ENCODE measurements at places on chromosomes 4 and X. TPM values are rescaled to one million over a fixed set of nuclear protein-coding genes. Genes with fewer than 3 reads are reported as not detected.

GRCh38 chr4:133802359-133803140, 399.0 kb downstream of the PABPC4L start:
- DNase-seq: no peak
- H3K27ac ChIP-seq: no peak overlapping the region
- H3K4me3 ChIP-seq: no peak overlapping the region

- no peaks in the 10 kb centered on the region for H3K27me3 ChIP-seq
- no peak overlapping the region for H3K4me3 ChIP-seq
- no peak overlapping the region for H3K27ac ChIP-seq
These were observed 276.9 kb downstream of the ARHGAP24 start for GRCh38 chr4:85751866-85752265.

DNA sequence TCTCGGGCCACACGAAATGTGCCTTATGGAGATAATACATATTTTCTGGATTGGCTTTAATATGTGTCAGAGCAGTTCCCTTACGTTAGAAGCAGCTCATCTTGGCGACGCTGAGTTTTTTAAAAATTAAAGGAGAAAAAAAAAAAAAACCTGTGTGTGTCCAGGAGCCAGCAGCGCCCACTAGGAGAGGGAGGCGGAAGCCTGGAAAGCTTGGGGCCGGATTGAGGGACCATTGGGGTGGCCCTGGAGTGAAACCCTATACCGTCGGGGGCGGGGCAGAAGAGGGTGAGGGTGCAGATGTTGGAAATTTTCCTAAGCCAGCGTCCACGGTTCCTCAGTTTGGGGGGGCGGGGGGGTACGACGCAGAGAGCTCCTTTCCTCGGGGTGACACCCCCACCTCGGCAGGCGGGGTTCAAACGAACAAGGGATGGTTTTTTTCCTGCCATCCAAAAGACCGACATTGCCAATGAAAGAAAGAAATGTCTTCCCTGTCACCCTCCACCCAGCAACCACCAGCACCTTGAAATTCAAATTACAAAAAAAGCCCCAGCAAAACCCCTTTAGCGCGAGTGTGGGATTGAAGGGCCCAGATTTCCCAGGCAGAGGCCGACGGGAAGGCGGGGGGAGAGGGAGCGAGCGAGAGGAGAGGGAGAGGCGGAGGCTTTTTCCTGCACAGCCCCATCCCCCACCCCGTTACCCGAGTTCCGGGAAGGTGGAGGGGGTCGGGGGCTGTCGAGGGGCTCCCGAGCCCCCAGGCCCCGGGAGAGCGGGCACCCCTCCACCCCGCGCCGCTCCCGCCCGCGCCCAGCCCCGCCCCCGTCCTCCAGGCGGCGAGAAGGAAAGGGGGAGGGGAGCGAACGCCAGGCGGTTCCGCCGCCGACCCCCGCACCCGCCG, 859 bp downstream of the SMARCA1 start:
- H3K36me3 ChIP-seq: no peaks in the 10 kb centered on the region
- DNase-seq: no peak
- H3K27me3 ChIP-seq: peaks cover 9% of the 10 kb centered on the region
- H3K4me3 ChIP-seq: peak overlapping the region; percentile 84

- H3K27me3 ChIP-seq: no peaks in the 10 kb centered on the region
- H3K4me1 ChIP-seq: no peaks in the 10 kb centered on the region
- H3K27ac ChIP-seq: no peak overlapping the region
These were observed 8.4 kb downstream of the PGAM4 start for GRCh38 chrX:77961063-77961462.

MAGEE2 gene
- total RNA-seq: not detected

- H3K27me3 ChIP-seq: no peaks in the 10 kb centered on the region
- no peaks in the 10 kb centered on the region for H3K36me3 ChIP-seq
- peaks cover 8% of the 10 kb centered on the region for H3K4me1 ChIP-seq
- peak overlapping the region; percentile 80 for H3K27ac ChIP-seq
These were observed 90.8 kb downstream of the IRF2 start for GRCh38 chr4:184383497-184384055.

IL1RAPL2 gene
- total RNA-seq: 0.66 TPM

HTRA3 gene
- total RNA-seq: 19.7 TPM

DKK2 gene
- 1.6 TPM for total RNA-seq

ERVMER34-1 gene
- 1.6 TPM for total RNA-seq

REELD1 gene
- total RNA-seq: 0.73 TPM

STK26 gene
- total RNA-seq: 19.2 TPM

GPR50 gene
- total RNA-seq: not detected

CT45A2 gene
- not detected for total RNA-seq

- no peak for DNase-seq
- H3K4me3 ChIP-seq: no peak overlapping the region
- no peak overlapping the region for H3K27ac ChIP-seq
- no peaks in the 10 kb centered on the region for H3K4me1 ChIP-seq
These were observed 17.4 kb downstream of the FAM9C start for GRCh38 chrX:13026877-13027652.

GRCh38 chrX:16140983-16141382, 17.6 kb downstream of the GRPR start:
- no peak overlapping the region for H3K27ac ChIP-seq
- no peaks in the 10 kb centered on the region for H3K27me3 ChIP-seq
- no peaks in the 10 kb centered on the region for H3K36me3 ChIP-seq
- no peak for DNase-seq
- no peak overlapping the region for H3K4me3 ChIP-seq

GRCh38 chr4:118718511-118719170, 33.4 kb downstream of the METTL14 start:
- H3K36me3 ChIP-seq: no peaks in the 10 kb centered on the region
- no peak overlapping the region for H3K4me3 ChIP-seq
- H3K4me1 ChIP-seq: no peaks in the 10 kb centered on the region
- peak overlapping the region; percentile 50 for H3K27ac ChIP-seq

GRCh38 chr4:153514688-153515426, 48.7 kb downstream of the TMEM131L start:
- H3K4me3 ChIP-seq: no peak overlapping the region
- DNase-seq: no peak
- H3K36me3 ChIP-seq: no peaks in the 10 kb centered on the region
- H3K27me3 ChIP-seq: no peaks in the 10 kb centered on the region
- H3K27ac ChIP-seq: no peak overlapping the region
- no peaks in the 10 kb centered on the region for H3K4me1 ChIP-seq

Data from breast epithelium (tissue), 4 donors.